ENCODE measurements at places on chromosomes 11 and 22. TPM values are rescaled to one million over a fixed set of nuclear protein-coding genes. Genes with fewer than 3 reads are reported as not detected.

MTMR2 gene
- total RNA-seq, result 56.7 TPM

OR4A16 gene
- total RNA-seq, result not detected

GRCh38 chr11:15826826-15827225 is 529.5 kb downstream of the SOX6 start:
- no peak for DNase-seq

OR51B2 gene
- not detected for total RNA-seq

DNA sequence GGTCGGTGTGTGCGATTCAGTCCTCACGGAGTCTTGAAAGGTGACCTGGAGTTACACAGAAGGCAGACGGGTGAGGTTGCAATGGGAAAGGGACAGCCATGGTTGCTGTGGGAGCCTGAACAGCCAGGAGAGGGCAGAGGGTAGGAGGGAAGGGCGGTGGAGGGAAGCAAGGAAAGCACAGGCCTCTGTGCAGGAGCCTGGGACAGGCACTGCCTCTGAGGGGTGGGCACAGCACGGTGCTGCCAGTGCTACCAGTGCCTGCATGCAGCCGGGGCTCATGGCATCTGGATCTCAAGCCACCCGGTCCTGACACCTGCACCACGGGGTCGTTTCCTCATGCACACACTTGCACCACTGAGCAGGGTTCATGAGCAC is 401.0 kb downstream of the TBC1D22A start:
- no peak for DNase-seq

DNA sequence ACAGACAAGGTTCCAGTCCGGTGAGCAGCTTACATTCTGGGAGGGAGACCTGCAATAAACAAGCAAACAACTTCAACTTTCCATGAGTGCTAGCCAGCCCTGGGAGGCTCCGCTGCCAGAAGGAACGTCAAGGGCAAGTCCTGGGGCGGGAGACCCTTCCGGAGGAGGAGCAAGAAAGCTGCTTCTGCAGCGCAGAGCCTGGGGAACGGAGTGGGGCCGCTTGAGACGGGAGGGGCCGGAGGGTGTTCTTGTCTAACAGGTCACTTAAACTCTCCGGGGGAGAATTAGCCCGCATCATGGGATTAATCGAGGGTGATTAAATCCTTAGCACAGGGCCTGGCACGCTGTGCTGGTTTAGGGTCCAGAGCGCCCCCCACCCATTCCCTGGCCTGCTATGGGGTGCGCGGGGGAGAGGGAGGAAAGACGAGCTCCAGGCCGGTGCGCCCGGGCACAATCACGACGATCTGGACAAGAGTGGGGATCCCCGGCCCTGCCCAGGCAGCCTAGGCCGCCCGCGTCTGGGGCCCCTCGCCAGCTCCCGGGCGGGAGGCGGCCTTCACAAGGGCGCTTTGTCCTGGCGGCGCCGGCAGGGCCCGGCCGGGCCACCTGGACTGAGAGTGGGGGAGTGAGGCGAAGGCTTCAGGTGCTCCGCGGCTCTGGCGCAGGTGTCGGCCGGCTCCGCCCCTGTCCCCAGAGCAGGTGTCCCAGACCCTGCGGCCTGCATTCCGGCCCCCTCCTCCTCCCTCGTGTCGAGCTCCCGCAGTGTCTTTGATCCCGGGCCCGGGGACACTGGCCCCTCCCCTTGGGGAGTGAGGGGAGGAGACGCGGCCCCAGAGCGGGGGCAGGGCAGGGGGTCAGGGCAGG is 663 bp upstream of the LARGE2 start:
- no peak for DNase-seq

DNA sequence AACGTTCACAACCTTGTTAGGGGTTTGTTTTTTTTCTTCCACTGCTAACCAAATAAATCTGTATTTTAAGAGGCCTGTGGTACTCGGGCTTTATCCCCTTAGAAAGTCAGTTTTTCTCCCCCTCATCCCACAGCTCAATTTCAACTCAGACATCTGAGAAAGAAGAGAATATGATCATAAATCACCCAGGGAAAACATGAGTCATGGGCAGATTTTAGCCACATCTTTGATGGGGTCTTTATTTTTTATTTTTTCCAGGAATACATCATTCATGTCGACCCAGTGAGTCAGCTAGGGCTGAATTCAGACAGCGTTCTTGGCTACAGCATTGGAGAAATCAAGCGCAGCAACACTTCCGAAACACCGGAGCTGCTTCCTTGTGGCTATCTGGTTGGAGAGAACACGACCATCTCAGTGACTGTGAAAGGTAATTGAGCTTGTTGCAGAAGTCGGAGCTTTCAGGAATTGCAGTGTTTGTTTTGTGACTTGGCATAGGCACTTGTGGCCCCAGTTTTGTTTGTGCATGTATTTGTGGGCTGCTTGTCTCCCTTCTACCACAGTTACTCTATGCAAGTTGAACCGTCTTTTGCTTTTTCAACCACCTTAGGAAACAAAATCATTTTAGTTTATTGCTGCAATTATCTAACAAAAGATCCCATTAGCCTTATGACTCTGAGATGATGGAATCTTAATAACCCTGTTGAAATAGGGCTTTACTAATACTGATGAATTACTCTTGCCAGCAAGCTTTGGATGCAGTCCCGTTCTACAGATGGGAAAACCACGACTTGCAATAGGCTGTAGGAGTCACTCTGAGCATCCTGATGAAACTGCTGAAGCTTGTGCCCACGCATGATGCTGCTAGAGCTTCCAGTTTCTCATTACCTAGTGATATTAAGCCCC is 62.7 kb downstream of the DBX1 start:
- DNase-seq, result peak; percentile 76

- DNase-seq, result no peak
Measured at GRCh38 chr11:113553235-113553634, 78.0 kb upstream of the DRD2 start.

MMP11 gene
- 4.5 TPM for total RNA-seq

- no peak for DNase-seq
Measured at GRCh38 chr11:106937111-106937510, 81.2 kb downstream of the GUCY1A2 start.

SLC16A8 gene
- total RNA-seq, result 0.20 TPM

GRCh38 chr22:48084041-48084728 is 1321.7 kb downstream of the TBC1D22A start:
- no peak for DNase-seq

DNA sequence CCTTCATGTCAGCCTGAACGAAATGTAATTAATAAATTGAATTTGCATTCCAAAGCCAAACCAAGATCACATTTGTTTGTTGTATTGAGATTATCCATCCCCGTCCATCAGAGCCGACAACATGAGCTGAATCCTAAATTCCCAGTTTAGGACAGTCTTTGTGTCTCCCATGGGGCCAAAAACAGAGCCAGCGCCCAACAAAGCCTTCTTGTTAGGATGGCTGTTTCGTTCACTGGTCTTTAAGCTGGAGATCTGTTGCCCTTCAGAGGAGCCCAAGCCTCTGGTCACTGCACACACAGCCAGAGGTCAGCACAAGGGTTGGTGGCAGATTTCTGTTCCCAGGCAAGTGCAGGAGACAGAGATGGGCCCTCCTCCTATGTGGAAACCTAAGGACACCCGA is 25.8 kb downstream of the DSCAML1 start:
- no peak for DNase-seq

DNA sequence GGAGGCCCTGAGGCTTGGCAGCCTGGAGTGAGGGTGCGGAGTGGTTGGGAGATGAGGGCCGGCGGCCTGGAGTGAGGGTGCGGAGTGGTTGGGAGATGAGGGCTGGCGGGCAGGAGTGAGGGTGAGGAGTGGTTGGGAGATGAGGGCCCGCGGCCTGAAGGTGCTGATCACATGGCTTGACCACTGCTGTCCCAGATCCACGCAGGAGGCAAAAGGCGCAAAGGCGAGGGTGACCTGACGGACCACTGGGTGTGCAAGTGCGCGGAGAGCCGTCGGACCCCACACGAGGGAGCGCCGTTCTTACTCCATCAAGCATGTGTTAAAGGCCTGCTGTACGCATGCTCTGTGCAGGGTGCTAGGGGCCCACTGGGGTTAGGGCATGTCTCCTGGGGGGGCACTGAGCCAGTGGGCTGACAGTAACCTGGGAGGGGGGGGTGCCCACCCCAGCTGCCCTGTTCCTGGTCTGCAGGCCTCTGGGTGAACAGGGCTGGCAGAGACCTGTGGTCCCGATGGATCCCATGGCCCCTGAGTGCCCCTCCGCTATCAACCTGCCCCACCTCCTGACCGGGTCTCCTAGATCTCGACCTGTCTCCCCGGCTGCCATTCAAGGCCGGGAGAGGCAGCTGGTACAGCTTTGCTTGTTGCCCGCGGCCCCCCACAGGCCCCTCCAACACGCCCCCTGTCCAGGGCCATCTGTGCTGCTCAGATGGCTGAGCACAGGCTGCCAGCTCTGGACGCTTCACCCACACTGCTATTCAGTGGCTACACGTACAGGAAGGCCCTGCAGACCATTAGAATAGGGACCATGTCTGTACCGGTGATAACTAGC is 21.1 kb downstream of the MRGPRD start:
- no peak for DNase-seq

DNA sequence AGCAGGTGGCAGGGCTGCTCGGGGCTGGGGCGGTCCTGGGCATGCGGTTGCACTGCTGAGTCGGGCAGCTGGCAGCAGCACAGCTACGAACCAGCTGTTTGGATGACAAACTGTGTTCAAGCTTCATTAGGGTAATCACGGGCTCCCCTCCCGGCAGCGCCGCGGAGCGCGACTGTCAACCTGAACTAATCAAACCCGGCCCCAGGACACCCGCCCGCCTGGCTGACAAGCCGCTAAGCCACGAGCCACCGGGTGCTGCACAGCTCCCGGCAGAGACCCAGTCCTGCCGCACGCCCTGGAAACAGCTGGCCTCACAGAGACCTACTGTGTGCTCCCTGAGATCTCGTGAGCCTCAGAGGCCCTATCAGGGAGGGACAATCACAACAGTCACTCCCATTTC is 60.6 kb upstream of the TCF20 start:
- DNase-seq, result no peak

DNA sequence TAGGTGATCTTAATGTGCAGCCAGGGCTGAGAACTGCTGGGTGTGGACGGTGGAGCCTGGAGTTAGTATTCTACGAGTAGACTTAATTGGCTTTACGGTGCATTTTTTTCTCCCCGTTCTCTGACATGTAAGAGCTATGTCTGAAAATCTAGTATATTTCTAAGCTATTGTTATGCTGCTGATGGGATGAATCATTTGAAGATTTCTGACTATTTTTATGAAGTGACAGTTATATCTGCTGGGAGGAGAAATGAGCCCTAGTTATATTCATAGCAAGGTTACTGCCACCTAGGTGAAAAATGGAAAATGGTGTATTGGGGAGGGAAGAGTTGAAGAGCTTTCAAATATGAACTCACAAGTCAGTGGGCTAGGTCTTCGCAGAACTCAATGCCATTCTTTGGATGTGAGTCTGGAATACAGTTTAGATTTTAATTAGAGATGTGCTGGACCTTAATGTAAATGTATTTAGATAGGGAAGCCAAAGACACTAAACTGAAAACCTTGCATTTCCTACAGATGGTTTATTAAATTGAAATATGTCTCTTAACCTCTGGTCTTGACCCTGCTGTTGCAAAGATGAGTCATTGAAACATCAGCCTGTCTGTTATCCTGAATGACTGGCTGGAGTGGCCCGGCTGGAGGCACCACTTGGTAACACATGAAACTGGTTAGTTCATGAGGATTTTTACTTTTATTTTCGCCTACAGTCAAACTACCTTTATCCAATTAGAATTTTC is 293.7 kb downstream of the DDX10 start:
- DNase-seq, result no peak

Data from pulmonary artery endothelial cell (primary cell).